ENCODE measurements at places on chromosomes 5 and 9.

GRCh38 chr9:71363286-71363961, 242.0 kb upstream of the TRPM3 start:
- no peak for DNase-seq

- no peak for DNase-seq
Observed at GRCh38 chr5:88452820-88453219, 184.2 kb upstream of the TMEM161B start.

GRCh38 chr9:129628709-129629108, 2.7 kb downstream of the NTMT1 start:
- DNase-seq, result no peak

- no peak for DNase-seq
Observed at GRCh38 chr9:122807271-122807900, 7.5 kb downstream of the OR1K1 start.

GRCh38 chr9:113566712-113567071, 103.2 kb downstream of the RGS3 start:
- DNase-seq, result no peak

DNA sequence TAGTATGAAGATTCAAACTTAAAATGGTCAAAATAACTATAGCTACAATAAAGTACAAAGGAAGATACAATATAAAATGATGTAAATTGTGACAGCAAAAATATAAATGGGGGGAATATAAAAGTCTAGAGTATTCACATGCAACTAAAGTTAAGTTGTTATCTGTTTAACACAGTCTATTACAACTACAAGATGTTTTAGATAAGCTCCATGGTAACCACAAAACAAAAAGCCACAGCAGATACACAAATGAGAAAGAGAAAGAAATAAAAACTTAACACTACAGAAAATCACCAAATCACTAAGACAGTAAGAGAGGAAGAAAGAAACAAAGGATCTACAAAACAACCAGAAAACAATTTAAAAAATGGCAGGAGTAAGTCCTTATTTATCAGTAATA, 17.0 kb upstream of the SH3TC2 start:
- DNase-seq, result peak; percentile 28

GRCh38 chr5:84242286-84242685, 142.4 kb downstream of the EDIL3 start:
- no peak for DNase-seq

DNA sequence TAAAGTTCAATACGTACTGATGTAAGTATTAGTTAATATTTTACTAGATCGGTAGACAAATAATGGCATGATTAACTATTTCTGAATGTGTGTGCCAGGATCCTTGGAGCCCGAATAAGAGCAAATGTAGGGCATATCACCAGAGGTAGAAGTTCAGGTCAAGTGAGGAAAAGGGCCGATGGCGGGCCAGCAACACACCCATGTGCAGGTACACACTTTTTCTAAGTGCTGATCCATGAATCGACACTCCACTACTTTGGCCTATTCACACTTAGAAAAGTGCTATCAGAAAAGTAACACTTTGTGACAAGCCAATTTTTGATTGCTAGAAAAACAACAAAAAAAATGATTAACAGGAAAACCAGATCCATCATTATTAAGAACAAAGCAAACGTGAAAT, 150.3 kb downstream of the AUH start:
- peak; percentile 30 for DNase-seq

DNA sequence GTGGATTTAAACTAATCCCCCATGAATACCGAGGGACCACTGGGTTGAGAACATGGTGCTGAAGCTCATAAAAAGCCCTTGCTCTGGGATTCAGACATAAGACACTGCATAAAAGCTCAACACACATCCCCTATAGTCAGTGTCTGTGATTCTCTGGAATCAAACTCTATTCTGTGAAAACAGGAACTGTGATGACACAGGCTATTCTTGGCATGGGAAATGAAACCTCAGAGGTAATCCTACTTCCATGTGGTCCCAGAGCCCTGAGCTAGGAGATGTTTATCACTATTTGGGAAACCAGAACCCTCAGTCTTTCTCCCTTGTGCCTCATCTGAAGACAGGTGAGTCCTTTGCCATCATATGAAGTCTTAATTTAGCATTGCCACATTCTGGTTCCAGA, 135.4 kb upstream of the PRSS3 start:
- no peak for DNase-seq
